ENCODE measurements at places on chromosomes 16 and 17. TPM values are rescaled to one million over a fixed set of nuclear protein-coding genes. Genes with fewer than 3 reads are reported as not detected.

HIC1 gene
- 10.4 TPM for total RNA-seq

KRT25 gene
- not detected for total RNA-seq

MYH13 gene
- total RNA-seq = under 0.01 TPM

PLXDC1 gene
- 0.11 TPM for total RNA-seq

BCKDK gene
- 21.3 TPM for total RNA-seq

MARVELD3 gene
- 0.11 TPM for total RNA-seq

SPEM2 gene
- not detected for total RNA-seq

C17orf107 gene
- total RNA-seq = 0.17 TPM

ZNF750 gene
- total RNA-seq = not detected

CMTM3 gene
- total RNA-seq = 6.6 TPM

CES1 gene
- total RNA-seq = 9.0 TPM

CMIP gene
- 5.6 TPM for total RNA-seq

OTOA gene
- total RNA-seq = not detected

GAST gene
- total RNA-seq = not detected

CES5A gene
- not detected for total RNA-seq

TMEM204 gene
- 1.1 TPM for total RNA-seq

MOSMO gene
- total RNA-seq = 5.8 TPM

UTS2R gene
- not detected for total RNA-seq

LYRM9 gene
- 0.71 TPM for total RNA-seq

KRTAP9-6 gene
- total RNA-seq = not detected

GPR139 gene
- not detected for total RNA-seq

ALOX12 gene
- total RNA-seq = not detected
